Foreskin keratinocyte (primary cell): ENCODE measurements at places on chromosomes 3 and 15.

- no peak for DNase-seq
Measured at GRCh38 chr15:79195239-79195638, 87.3 kb upstream of the ANKRD34C start.

- peak; percentile 38 for DNase-seq
Measured at GRCh38 chr3:106114848-106115247, 246.0 kb upstream of the CBLB start.

DNA sequence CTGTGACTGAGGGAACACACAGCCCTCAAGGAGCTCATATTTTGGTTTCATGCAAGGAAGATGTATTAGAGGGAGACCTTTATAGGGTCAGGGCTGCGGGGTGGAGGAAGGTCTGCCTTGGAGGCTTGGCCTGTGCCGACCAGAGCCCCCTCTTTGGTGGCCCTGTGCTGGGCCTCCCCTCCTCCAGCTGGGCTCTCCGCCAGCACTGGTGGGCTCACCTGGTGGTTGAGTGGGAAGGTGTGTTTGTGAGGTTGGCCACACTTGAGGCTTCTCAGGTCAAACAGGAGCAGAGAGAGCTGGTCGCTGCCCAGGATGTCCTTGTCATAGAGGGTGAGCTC is 2.6 kb downstream of the PLA2G4F start:
- no peak for DNase-seq

DNA sequence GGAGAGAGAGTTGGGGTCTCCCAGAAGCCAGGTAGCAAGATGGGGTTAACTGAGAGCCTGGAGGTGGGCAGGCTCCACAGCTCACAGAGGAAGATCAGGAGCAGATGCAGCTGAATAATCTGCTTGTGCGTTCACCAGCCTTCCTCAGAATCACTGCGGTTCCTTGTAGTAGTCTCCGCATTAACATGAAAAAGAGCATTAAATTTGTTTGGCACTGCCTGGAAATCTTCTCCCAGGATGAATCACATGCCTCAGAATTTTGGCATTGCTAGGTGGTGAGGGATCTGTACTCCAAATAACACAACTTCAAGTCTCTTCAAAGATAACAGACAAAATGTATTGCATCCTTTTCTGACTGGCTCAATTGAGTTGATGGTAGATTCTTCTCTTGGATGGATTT is 700.6 kb upstream of the ARRDC4 start:
- no peak for DNase-seq

DNA sequence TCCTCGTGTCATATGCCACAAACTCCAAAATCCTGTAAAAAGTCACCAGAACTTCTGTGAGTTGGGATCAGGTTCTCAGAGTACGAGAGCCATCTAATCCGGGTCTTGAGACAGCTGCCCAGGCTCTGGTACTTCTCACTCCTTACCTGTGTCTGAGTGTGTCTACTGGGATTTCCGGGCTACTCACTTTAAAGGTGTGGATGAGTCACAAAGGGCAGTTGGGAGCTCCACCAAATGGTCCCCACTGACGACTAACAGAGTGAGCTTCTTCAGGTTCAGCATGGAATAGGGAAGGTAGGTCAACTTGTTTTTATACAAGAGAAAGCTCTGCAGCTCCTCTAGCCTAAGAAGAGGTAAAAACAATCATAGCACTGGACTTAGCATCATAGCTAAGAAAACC is 29.5 kb downstream of the RTP3 start:
- peak; percentile 30 for DNase-seq

GRCh38 chr15:39784638-39785037 is 2.0 kb upstream of the FSIP1 start:
- no peak for DNase-seq

GRCh38 chr3:175356899-175357324 is 497.8 kb downstream of the NAALADL2 start:
- DNase-seq, result no peak

DNA sequence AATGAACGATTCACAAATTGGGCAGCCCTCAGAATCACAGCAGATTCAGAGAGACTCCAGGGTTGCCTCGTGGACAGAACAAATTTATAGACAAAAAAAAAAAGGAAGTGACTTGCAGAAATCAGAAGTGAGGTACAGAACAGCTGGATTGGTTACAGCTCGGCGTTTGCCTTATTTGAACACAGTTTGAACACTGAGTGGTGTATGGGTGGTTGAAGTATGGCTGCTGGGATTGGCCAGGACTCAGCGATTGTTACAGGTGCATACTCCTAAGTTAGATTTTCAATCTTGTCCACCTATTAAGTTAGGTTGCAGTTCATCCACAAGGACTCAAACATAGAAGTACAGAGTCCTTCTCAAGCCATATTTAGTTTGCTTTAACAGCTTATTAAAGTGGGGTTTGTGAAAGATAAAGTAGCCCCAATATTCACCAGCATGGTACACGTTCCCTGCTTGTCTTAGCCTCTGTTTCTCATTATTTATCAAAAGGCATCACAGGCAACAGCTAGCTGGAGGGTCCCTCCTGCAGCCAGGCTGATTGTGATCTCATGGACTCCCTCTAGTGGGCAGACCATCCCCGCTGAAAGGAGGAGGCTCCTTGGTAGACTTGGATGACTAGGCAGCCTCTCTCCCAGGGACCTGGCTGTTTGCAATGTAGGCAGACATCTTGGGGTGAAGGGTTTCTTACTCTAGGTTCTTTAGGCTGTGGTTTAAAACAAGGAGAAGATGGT is 17.6 kb upstream of the ALDH1L1 start:
- DNase-seq, result no peak

GRCh38 chr3:111677007-111677392 is 81.9 kb upstream of the ZBED2 start:
- no peak for DNase-seq

DNA sequence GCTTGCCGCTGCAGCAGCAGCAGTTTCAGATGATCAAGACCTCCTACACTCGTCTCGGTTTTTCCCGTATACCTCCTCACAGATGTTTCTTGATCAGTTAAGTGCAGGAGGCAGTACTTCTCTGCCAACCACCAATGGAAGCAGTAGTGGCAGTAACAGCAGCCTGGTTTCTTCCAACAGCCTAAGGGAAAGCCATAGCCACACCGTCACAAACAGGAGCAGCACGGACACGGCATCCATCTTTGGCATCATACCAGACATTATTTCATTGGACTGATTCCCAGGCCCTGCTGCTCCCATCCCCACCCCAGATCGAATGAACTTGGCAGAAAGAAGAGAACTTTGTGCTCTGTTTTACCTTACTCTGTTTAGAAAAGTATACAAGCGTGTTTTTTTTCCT is 17.6 kb downstream of the CALML4 start:
- no peak for DNase-seq

DNA sequence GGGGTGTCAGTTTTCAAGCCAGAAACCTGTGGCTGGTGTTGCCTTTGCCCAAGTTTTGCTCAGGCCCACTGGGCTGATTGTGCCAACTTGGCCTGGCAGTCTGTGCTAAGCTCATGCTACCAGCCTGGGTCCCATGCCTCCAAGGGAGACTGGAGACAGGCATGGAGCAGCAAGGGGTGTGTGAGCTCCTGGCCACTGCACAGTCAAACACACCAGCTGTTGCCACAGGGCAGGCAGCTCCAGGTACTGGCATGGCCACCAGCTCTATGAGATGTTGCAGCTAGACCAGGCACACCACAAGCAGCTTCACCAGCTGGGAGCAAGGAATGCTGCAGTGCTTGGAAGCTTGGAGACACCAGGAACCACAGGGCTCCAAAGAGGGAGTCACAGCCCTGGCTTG is 638.8 kb downstream of the PLOD2 start:
- no peak for DNase-seq

DNA sequence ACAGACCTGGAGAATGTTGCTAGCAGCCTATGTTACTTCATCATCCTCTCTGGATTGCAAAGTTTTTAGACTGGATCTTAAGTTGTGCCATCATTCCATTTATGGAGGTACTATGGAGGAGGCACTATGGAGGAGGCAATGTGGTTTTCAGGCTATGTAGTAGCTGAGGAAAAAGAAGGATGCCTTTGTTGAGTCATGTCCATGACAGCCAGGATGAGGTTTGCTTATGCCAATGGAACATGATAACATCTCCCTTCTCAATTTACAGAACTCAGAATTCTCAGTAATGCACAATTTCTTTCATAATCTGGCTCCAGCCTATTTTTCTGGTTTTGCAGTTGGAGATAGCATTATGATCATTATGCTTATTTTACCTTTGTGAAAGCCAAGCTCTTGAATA is 65.9 kb upstream of the TMEM108 start:
- no peak for DNase-seq

- no peak for DNase-seq
Measured at GRCh38 chr3:72306800-72307341, 521.9 kb upstream of the PROK2 start.

DNA sequence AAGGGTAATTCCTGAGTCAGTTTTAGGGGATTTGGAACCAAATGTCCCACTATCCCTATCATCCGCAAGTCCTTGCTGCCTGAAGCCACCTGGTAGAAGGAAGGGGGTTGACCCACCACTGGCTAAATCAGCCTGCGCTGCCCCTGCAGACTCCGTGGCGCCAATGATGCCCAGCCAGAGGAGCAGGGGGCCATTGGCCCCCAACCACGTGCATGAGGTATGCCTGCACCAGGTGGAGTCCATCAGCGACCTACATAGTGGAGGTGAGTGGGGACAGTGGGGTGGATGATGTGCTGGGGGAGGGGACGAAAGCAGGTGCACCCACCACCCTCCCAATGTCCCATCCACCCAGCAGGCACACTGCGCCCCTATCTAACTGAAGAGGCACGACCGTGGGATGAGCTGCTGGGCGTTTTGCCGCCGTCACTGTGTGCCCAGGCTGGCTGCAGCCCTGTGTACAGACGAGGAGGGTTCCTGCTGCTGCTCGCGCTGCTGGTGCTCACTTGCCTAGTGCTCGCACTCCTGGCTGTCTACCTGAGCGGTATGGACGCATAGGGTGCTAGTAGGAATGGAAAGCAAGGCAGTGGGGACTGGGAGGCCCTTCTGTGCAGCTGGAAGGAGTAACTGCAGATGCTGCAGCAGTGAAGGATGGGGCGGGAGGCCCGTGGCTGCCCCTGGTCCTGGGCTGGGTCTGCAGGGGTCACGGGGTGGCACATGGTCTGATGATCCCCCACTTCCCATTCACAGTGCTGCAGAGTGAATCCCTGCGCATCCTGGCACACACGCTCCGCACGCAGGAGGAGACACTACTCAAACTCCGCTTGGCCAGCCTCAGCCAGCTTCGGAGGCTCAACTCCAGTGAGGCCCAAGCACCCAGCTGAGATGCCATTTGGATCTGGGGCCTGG is 5.7 kb downstream of the IFRD2 start:
- DNase-seq, result no peak

GRCh38 chr3:97131476-97131875 is 317.1 kb downstream of the EPHA6 start:
- no peak for DNase-seq

GRCh38 chr15:71596672-71597071 is 213.7 kb upstream of the NR2E3 start:
- no peak for DNase-seq

- no peak for DNase-seq
Measured at GRCh38 chr15:97520689-97521088, 439.8 kb upstream of the ARRDC4 start.

GRCh38 chr15:45995800-45996199 is 361.0 kb downstream of the SQOR start:
- no peak for DNase-seq

- DNase-seq, result no peak
Measured at GRCh38 chr3:180835501-180835900, 77.0 kb upstream of the FXR1 start.

GRCh38 chr3:4740397-4741105 is 238.7 kb upstream of the BHLHE40 start:
- DNase-seq, result no peak

DNA sequence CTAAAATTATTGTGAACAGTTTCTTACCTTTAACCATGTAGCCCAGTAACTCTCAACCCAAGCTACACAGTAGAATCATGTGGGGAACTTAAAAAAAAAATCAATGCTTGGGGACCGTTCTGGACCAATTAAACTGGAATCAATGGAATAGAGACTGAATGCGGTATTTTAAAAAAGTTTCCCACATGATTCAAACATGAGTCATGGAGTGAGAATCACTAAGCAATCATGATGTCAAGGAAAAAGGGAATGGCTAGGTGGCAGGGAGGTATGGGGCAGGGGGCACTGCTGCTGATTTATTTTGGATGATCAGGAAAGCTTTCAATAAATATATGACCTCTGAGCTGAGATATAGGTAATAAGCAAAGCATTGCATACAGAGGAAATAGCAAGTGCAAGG is 250.5 kb upstream of the RORA start:
- peak; percentile 48 for DNase-seq

- DNase-seq, result no peak
Measured at GRCh38 chr15:71648095-71648494, 162.3 kb upstream of the NR2E3 start.

DNA sequence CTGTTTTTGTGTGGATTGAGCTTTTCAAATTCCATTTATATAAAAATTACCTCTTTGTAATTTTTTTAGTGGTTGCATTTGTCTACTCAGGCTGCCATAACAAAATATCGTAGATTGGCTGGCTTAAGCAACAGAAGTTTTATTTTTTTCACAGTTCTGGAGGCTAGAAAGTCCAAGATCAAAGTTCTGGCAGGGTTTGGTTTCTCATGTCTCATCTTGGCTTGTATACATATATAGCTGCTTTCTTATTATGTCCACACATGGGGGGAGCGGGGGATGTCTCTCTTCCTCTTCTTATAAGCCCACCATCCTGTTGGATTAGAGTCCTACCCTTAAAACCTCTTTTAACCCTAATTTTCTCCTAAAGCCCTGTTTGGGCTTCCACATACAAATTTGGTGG is 28.5 kb downstream of the MGA start:
- DNase-seq, result no peak

- DNase-seq, result no peak
Measured at GRCh38 chr3:162134571-162134970, 638.0 kb downstream of the OTOL1 start.

DNA sequence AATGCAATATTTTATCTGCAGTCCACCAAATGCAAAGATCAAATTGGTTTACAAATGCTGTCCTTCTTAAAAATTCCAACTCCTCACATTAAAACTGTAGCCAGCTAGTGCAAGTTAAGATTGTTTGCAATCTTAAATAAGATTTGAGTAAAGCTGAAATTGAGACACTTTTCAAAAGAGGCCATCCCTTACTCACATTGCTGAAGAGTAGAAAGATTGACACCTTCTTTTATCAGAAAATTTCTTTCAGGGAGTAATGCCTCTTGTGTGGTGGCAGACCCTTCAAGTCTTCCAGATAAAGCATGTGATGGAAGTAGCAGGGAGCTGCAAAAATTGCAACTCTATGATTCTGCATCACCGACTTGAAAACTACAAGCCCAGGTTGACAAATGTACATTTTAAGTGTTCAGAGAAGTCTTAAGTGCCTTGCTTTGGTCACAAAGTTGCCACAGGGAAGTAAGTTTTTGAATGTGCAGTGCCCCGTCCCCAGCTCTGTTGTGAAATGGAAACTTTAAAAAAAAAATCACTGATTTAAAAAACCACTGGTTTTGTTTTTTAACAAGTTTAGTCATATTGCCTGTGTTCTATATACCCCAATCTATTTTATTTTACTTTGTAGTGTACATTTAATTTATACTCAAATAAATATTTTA is 12.6 kb downstream of the CD86 start:
- DNase-seq, result no peak

DNA sequence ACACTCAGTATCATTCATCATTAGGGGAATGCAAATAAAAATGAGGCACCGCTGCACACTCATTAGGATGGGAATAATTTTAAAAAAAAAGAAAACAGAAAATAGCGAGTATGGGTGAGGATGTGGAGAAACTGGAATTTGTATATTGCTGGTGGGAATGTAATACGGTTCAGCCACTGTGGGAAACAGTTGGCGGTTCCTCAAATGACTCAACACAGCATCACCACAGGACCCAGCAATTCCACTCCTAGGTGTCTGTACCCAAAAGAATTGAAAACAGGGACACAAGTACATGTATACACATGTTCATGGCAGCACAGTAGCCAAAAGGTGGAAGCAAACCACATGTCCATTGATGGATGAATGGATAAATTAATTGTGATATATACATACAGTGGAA is 35.2 kb upstream of the RFTN1 start:
- peak; percentile 92 for DNase-seq
